Activated CD4-positive, CD25-positive, alpha-beta regulatory T cell (primary cell): ENCODE measurements at places on chromosomes 13 and 19.
A peak's percentile ranks its signal among the peaks of the same experiment; 100 is the strongest.

DNA sequence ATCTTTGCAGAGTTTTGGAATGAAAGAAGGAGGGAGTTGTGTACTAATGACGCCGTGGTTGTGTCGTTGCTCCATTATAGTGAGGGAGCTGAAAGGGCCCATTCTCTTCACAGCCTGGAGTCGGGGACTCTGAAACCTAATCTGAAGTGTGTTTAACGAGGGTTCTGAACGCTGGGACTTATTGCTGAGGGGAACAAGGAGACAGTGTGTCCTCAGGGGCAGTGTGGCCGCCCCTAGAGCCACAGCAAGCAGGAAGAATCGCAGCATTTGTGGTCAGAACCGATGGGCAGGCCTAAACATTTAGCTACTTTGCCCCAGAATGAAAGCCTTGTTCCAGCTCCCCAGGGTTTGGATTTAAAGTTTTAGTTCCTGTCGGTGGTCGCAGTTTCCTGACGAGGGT, 156.4 kb upstream of the RNF113B start:
- no peak for DNase-seq

DNA sequence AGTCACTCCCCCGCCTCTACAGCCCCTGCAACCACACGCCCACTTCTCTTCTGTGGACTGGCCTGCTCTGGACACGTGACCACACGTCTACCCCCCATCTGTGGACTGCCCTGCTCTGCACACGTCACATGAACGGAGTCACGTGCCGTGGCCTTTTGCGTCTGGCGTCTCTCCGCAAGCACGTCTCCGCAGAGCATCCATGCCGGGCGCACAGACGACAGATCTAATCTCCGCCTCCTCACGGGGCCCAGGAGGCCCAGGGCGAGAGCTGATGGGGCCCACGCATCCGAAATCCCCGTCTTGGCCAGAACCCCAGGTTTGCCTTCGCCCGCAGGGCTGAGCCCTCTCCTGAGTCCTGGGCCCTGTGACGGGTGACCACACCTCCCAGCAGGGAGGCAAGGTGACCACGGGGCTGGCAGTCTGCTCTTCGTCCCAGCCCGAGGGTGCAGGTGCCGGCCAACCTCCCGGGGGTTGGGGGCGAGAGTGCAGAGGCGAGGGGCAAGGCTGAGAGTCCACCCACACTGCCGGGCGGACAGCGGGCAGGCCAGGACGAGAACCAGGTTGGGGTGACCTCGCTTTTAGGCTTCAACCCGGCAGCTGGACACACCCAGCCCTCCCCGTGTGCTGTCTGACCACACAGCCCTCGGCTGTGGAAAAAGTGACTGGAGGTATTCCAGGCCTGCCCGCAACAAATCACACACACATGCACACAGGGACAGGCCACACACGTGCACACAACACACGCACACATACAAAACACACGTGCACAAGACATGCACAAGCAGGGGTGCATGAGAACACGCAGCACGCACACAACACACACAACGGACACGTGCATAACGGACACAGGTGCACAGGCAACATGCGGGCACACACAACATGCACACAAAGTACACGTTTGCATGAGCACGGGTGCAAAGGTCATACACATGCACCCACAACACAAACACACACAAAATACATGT, 3.9 kb downstream of the SBNO2 start:
- DNase-seq: no peak

- DNase-seq: no peak
These were observed 43.2 kb downstream of the RCBTB2 start for GRCh38 chr13:48489666-48490065.

- DNase-seq: peak; percentile 33
These were observed 30.0 kb downstream of the VAV1 start for GRCh38 chr19:6802336-6803035.

GRCh38 chr19:12749938-12750521, 1.6 kb upstream of the BEST2 start:
- no peak for DNase-seq

DNA sequence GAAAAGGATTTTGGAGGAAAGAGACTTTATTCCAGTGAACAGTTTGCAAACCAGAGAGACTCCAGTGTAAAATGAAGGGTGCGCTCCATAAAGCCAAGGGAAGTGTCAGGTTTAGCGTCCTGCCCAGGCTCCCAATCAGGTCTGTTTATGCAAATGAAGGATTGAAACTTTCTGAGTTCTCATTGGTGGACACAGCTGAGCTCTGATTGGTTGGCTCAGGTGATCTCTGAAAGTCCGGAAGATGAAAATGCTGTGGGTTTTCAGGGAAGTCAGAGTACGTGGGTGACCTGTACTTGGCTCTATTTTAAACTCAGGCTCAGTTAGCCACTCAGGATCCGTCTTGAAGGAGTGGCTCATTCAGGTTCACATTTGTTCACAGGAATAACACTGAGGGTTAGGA, 28.7 kb upstream of the CD33 start:
- DNase-seq: no peak

DNA sequence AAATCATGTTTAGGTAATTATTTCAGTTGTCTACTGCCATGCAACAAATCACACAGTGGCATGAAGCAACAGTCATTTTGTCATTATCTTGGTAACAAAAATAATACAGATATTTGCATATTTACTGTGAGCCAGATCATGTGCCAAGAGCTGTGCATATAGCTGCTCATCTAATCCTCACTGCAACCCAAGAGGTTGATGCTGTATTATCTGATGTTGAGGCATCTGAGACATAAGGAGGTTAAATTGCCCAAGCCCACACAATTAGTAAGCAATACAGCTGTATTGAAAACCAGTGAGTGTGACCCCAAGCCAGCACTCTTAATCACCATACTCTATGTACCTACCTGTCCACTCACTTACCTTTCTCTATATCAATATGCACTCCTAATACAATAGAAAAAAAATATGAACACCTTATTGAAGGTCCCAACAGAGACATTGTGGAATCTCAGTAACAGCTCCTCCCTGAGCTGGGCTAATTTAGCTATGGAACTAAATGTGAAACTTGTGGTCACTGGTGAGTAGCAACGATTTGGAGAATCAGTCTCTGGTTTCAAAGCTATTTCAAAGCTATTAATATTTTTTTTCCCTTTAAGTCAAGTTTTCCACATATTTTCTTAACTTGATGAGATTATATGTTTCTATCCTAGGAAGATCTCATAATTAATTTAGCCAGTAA, 185.2 kb downstream of the KLF12 start:
- no peak for DNase-seq

DNA sequence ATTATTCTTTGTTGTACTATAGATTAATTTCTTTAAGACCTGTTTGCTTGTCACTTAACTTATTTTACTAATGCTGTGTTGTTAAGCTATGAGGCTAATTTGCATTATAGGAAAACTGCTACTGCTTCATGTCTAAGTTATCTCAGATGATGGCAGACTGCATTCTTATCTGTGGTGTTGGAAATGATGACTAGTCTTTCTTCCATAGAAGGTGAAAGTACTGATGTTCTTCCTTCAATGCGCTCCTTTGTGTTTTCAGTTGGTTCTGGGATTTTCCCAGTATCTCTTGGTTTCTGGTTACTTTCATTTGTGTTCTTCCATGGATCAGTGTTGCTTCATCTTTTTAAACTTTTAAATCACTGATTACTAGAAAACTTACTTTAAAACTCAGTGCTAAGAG, 46.9 kb downstream of the TPP2 start:
- DNase-seq: no peak

- DNase-seq: no peak
These were observed 6.9 kb downstream of the SERPINE3 start for GRCh38 chr13:51346397-51346796.

- no peak for DNase-seq
These were observed 57.2 kb upstream of the ZNRF4 start for GRCh38 chr19:5397804-5398692.

DNA sequence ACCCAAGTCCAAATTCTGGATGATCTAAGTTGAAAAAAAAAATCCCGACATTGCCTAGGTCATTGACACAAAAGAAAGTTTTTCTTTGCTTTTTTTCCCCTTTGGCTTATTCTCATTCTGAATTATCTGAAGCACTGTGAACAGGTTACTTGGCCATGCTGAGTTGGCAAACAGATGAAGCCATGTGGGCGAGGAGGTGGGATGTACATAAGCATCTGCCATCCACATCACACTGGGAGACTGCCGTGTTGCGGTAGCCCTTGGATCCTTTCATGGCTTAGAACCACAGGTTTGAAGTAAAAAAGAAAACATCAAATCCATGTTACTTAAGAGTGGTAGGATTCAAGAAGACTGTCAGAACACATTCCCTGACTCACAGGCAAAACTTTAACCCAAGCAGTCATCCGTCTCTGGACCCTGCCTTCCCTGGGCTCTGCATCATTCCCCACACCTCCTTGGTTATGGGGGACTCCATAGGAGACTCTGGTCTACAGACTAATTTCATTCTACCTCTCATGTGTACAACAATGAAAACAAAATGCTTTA, 242.5 kb upstream of the SERP2 start:
- no peak for DNase-seq

DNA sequence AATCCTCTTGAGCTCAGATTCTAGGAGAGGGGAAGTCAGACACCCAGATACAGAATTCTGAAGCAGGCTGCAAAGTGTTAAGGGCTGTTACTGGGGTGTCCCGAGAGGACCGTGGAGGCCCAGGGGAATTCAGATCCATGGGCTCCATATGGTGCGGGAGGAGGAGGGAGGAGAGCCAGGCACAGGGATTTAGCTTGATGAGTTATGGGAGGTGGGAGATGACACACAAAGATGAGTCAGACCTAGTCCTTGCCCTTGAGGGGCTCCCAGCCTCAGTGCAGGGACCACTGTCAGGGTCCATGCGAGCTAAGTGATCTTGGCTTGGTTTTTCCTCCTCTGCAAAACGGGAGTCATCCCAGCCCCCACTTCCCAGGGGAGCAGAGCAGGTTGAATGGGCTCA, 14.4 kb upstream of the GIPR start:
- no peak for DNase-seq

DNA sequence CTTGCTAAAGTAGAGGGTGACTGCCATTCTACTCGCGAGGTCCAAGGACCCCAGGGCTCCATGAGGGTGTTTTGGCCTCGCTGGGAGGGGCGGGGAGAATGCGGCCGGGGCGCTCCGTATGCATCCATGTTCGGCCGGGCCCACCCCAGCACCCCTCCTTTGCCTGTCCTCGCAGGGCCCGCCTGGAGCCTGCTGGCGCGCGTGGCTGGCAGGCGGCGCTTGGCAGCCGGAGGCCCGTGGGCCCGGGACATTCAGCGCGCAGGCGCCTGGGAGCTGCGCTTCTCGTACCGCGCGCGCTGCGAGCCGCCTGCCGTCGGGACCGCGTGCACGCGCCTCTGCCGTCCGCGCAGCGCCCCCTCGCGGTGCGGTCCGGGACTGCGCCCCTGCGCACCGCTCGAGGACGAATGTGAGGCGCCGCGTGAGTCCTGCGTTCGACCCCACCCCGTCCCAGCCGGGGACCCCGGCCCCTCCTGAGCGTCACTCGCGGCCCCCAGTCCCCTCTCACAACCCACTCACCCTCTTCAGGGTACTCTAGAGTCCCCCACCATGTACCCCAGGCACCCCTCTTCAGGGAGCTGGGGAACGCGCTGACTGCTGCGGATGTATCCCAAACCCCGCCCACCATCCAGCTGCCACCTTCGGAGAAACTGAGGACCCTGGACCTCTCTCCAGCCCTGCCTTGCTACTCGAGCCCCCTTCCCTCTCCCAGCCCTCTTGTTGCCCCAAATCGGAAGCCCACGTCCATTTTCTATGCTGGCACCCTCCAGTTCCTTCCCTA, 4.1 kb downstream of the DLL3 start:
- DNase-seq: peak; percentile 59

- no peak for DNase-seq
These were observed 142.8 kb downstream of the STK24 start for GRCh38 chr13:98434060-98434459.

DNA sequence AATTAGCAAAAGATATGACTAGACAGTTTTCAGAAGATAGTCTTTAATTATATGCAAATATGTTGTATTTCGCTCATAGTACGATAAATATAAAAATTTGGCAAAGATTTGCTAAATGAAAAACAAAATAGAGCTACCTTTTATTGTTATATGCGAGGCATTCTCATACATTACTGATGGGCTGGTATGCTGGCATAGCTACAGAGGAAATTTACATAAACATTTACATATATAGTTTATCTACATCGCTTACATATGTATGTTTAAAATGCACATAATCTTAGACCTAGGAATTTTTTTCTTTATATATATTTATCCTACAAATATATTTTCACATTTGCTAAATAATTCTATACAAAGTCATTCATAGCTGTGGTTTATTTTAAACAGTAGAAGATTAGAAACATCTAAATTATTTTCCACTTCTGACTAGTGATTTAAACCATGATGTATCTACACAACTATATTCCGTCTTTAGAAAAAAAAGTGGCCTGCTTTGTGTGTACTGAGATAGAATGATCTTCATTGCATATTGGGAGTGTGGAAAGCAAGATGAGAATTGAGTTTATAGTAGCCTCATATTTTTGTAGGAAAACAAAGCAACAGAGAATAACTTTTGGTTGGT, 1345.0 kb upstream of the SLC10A2 start:
- DNase-seq: no peak

DNA sequence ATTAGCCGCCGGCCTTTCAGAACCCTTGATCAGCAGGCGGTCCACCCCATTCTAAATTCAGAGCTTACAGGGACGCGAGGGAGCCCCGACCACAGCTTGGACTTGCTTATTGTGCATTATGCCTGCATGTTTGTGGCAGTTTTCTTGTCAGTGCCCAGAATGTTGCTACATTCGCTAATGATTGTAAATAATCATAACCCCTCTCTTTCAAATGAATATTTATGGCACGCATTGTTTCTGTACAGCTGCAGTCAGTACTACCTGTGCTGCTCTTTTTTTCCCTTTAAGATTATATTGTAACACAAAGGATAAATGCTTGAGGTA, 321 bp upstream of the VPS36 start:
- DNase-seq: no peak

DNA sequence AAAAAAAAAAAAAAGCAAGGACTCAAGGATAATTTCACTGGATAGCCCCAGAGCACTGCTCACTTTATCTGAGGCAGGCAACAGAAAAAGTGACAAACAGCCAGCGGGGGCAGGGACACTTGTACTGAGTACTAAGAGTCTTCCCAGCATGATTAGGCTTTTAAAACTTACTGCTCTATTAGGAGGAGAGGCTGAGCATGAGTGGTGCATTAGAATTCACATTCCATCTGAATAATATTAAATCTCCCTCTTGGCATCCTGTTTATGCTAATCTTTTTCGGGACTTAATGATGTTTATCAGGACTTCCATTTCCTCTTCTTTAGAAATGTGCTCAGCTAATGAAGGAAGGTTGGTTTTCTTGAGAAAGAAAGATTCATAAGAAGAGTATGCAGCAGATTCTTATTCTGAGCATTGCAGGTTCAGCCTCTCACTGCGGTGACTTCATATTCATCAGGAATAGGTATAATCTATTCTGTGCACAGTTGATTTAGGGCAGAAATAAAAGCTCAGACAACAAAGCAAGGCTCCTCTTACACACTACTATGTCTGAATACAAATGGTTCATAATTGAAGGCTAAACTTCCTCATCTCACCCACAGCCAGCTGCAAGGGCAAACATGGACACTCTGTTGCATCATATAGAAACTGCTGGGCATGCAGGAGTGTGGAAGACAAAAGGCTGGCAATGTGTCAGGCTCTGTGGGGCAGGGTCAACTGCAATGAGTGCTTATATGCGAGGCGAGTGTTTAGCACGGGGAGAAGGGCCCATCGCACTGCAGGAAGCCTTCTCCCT, 107.0 kb downstream of the KL start:
- no peak for DNase-seq

- no peak for DNase-seq
These were observed 3.0 kb downstream of the MARK4 start for GRCh38 chr19:45254044-45254531.

- no peak for DNase-seq
These were observed 10.1 kb upstream of the ZNF835 start for GRCh38 chr19:56681702-56682101.
